ENCODE measurements at places on chromosomes 3 and 15.
A peak's percentile ranks its signal among the peaks of the same experiment; 100 is the strongest.

GRCh38 chr15:72271221-72271620 is 1.1 kb downstream of the PARP6 start:
- no peak for DNase-seq

DNA sequence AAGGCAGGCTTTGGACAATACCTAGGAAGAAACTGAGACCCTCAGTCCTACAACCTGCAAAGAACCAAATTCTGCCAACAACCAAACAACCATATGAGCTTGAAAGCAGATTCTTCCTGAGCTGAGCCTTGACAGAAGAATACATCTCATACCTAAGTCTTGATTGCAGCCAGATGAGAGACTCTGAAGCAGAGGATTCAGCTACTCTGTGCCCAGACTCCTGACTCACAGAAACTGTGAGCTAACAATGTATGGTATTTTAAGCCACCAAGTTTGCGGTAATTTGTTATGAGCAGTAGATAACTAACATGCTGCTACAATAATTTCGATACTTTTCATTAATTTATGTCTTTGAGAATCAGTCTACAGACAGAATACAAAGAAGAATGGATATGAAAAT is 325.1 kb upstream of the CBLB start:
- no peak for DNase-seq

DNA sequence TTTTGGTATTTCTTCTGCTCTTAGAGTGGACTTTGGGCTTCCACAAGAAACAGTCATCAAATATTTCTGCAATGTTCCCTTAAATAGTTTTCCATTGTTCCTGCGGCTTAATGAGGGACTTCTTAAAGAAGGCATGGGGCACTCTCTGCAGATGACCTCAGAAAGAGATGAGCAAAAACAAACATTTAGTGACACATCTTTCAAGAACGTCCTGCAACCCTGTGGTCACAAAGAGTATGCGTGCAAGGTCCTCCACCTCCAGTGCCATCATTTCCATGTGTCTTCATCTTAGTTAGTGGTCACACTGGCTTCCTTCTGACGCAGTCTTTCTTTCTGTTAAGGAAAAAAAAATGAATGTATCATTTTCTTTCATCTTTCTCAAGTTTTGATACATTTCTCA is 56.2 kb downstream of the GREM1 start:
- peak; percentile 64 for DNase-seq

DNA sequence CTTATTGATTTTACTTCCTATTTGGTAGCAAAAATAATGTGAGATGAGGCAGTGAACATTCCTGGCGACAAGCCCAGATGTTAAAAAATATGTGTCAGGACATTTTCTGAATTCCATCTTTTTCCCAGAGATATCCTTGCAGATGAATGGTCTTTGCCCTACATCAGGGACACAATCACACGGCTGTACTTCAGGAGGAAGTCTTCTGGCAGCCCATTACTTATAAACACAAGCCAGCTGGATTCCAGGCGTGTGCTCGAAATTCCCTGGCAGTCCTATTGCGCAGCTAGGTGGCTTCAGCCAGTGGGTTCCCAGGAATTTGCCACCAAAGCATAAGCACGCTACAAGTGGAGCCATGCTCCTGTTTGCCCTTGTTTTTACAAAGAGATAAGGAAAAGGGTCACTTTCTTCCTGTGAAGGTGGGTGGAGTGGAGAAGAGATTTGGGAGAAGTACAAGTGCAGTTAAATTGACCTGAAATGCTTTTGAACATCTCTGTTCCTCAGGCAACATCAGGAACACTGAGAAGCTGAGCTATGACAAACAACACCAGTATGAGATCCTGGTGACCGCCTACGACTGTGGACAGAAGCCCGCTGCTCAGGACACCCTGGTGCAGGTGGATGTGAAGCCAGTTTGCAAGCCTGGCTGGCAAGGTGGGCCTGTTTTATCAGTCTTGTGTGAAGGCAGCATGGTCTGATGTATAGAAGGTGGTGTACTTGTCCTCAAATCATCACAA is 257.1 kb upstream of the TRIM42 start:
- peak; percentile 10 for DNase-seq

- no peak for DNase-seq
Measured at GRCh38 chr15:61811952-61812351, 248.3 kb downstream of the VPS13C start.

GRCh38 chr3:11455956-11456355 is 183.8 kb downstream of the ATG7 start:
- DNase-seq = peak; percentile 49

GRCh38 chr3:110623571-110623970 is 448.0 kb upstream of the NECTIN3 start:
- DNase-seq = no peak

DNA sequence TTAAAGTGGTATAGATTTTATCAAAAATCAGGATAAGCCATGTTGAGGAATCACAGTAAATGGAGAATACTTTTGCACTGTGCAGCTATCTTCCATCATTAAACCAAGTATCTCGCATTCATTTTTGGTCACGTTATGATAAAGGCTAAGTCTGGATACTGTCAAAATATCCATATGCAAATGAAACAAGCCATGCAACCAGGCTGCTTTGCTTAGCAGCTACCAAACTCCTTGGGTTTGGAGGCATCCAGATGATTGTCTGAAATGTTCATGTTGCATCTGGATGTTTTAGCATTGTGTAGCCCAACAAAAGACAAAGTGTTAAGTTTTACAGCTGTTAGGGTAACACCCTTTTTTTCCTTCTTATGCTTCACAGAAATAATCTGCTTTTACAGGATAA is 322.9 kb upstream of the MDFIC2 start:
- DNase-seq = no peak

- DNase-seq = no peak
Measured at GRCh38 chr15:53811530-53811929, 52.1 kb upstream of the WDR72 start.

GRCh38 chr3:190486533-190486864 is 27.4 kb upstream of the IL1RAP start:
- no peak for DNase-seq

DNA sequence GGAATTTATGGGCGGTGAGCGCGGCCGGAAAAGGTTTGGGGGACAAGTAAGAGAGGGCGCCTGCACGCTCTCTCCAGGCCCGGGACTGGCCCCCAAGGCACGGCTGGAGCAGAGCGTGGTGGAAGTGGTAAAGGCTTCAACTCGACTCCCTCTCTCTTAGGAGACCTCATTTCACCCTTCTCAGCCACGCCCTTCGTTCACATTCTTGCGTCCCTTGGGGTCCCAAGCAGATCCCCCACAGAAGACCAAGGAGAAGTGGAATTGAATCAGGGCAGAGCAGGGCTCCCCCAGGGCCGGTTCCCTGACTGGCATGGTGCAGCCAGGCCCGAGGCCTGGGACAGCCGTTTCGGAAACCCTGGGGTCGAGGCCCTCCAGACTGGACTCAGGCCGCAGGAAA is 75.4 kb upstream of the POLG start:
- DNase-seq = no peak

- no peak for DNase-seq
Measured at GRCh38 chr15:86610038-86610437, 530.4 kb downstream of the AGBL1 start.

DNA sequence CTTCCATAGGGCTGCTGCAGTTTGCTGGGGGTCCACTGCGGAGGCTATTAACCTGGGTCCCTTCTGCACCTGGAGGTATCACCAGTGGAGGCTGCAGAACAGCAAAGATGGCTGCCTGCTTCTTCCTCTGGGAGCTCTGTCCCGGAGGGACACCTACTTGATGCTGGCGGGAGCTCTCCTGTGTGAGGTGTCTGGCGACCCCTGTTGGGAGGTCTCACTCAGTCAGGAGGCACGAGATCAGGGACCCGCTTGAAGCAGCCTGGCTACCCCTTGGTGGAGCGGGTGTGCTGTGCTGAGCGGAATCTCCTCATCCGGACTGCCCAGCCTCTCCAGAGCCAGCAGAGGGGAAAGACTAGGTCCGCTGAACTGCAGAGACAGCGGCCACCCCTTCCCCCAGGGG is 56.0 kb upstream of the CTXND1 start:
- DNase-seq = no peak

DNA sequence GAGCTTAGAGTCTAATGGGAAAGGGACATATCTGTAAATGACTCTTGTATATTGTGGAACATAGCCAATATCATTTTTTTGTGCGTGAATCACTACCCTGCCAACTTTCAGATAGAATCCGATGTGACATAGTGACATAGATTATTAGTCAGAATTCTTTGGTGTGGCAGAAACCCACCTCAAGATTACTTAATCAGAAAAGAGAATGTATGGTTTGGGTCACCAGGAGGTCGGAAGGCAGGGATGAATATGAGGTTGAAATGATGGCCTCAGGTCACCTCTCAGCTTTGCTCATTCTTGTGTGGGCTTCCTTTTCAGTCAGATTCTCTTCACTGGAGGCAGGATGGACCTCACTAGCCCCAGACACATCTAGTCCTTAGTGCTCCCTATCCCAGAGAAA is 41.4 kb downstream of the SNAPC5 start:
- no peak for DNase-seq

GRCh38 chr3:170644711-170645110 is 58.8 kb upstream of the SLC7A14 start:
- DNase-seq = no peak

GRCh38 chr3:61812085-61812484 is 250.7 kb downstream of the PTPRG start:
- no peak for DNase-seq

DNA sequence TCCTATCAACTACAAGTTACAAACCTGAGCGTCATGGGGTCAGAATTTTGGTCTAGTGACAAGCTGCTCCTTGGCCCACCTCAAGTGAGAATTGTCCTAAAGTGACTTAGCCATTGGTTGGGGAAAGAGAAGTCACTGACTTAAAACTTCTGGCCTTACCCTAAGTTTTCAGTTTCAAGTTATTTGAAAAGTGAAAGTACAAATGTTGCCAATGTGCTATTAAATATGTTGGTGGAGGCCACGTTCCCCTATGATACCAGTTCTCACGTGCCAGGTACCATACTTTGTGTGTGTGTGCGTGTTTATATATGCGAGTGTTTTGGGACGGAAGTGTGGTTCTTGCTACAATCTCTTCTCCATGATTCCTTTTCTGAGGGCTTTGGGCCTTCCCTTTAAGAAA is 22.6 kb upstream of the RASGRP1 start:
- DNase-seq = no peak

- DNase-seq = no peak
Measured at GRCh38 chr3:55203006-55203405, 275.1 kb upstream of the LRTM1 start.

- DNase-seq = no peak
Measured at GRCh38 chr3:191455257-191455952, 5.6 kb upstream of the PYDC2 start.

- no peak for DNase-seq
Measured at GRCh38 chr15:96369825-96370621, 39.5 kb downstream of the NR2F2 start.

DNA sequence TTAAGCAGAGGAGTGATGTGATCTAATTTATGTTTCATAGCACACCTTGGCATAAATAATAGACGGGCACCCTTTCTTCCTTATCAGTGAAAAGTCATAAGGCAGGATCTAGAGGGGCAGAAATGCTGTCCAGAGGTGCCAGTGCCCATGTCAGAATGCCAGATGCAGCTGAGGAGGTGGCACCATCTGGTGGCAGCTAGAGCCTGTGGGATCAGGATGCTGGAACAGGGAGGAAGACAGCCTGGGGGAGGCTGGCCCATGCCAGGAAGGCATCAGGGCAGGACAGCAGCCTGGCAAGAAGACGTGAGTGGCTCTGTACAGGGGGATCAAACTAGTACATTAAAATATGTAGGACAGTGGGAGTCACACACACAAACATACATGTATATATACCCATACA is 16.5 kb downstream of the MYH15 start:
- DNase-seq = peak; percentile 17

DNA sequence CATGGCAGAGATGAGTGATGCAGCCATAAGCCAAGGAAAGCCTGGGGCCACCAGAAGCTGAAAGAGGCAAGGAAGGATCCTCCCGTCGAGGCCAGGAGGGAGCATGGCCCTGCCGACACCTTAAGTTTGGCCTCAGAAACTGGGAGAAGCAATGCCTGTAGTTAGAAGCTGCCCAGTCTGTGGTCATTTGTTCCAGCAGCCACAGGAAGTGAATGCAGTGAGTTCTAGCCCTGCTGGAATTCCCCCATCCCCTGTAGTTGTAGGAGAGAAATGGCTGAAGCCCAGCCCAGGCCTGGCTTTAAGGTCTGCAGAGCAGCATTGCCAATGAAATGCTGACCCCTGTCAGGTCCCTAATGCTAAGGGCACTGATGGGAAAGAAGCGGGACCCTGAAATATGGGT is 12.2 kb upstream of the CHSY1 start:
- no peak for DNase-seq

DNA sequence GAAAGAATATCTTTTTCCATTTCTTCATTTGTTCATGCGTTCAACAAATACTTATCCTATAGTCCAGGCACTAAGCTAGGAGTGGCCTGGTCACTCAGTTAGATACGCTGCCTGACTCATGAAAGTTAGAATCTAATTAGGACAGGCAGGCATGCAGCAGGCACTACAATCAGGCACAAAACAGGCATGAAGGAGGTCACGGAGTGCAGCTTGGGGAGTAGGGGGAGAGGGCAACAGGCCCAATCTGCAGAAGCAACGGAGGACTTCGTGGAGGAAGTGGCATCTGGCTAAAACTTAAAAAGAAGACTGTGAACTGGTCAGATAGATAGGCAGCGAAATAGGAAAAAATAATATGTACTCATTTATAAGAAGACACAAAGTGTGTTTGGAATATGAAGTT is 420.9 kb downstream of the MAGI1 start:
- DNase-seq = no peak

- DNase-seq = no peak
Measured at GRCh38 chr15:39361497-39361896, 219.4 kb upstream of the THBS1 start.

GRCh38 chr3:5798809-5799208 is 611.3 kb downstream of the EDEM1 start:
- no peak for DNase-seq

DNA sequence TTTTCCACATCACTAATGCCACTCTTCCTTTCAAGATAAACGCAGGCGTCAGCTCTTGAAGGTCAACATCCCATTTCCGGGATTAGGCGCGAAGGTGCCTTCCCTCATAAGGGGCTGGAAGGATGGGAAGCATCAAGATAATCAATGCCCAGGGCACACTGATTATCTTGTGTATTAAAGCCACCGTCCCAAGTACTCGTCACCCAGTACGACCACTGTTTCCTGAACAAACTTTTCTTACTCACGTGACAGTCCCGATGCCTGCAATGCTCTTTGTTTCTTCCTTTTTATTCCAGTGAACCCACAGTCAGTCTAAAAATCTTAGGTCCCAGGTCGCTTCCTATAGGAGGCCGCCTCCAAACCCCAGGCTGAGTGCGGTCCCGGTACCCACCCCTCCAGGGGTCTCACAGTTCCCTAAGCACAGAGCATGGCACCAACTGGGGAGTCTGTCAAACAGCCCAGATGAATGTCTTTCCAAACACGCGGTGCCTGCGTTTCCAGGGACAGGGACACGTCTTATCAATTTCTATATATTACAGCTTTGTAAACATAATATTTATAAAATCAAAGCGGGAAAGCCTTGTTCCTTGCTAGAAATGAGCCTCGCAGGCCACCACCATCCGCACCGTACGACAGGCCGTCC is 589 bp downstream of the ANAPC13 start:
- DNase-seq = no peak

Measured in HTR-8/SVneo (cell line).